B cell (primary cell): ENCODE measurements at places on chromosomes 1 and 21.

- no peaks in the 10 kb centered on the region for H3K36me3 ChIP-seq
- H3K4me1 ChIP-seq: no peaks in the 10 kb centered on the region
- H3K27me3 ChIP-seq: no peaks in the 10 kb centered on the region
- no peak overlapping the region for H3K27ac ChIP-seq
- DNase-seq: no peak
- no peak overlapping the region for H3K4me3 ChIP-seq
Observed at GRCh38 chr1:179677882-179678281, 65.2 kb upstream of the FAM163A start.

DNA sequence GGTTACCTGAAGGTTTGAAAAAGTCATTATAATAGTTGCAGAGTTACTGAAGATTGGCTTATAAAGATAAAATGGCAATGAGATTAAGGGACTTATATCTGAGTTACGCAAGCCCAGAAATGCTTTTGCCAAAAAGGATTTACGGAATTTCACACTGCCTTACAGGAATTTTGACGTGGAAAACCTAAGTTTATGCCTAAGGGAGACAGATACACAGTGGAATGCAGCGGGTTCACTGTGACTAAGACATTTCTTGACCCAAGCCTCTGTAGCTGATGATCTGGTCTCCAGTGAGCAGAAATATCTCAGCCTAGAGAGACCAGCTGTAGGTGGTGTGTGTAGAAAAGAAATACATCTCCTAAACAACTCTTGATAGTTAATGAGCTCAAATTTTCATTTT lies 10.1 kb upstream of the EXO1 start:
- H3K4me3 ChIP-seq: no peak overlapping the region
- peaks cover 11% of the 10 kb centered on the region for H3K4me1 ChIP-seq
- no peak for DNase-seq
- H3K36me3 ChIP-seq: no peaks in the 10 kb centered on the region
- no peak overlapping the region for H3K27ac ChIP-seq

GRCh38 chr21:29610779-29611360 lies 312.1 kb downstream of the BACH1 start:
- no peak overlapping the region for H3K4me3 ChIP-seq
- no peak overlapping the region for H3K27ac ChIP-seq
- no peak for DNase-seq
- H3K36me3 ChIP-seq: no peaks in the 10 kb centered on the region
- H3K4me1 ChIP-seq: no peaks in the 10 kb centered on the region

- no peaks in the 10 kb centered on the region for H3K27me3 ChIP-seq
- H3K36me3 ChIP-seq: peaks cover 10% of the 10 kb centered on the region
- H3K4me3 ChIP-seq: no peak overlapping the region
Observed at GRCh38 chr1:224132901-224133300, 19.0 kb downstream of the FBXO28 start.

DNA sequence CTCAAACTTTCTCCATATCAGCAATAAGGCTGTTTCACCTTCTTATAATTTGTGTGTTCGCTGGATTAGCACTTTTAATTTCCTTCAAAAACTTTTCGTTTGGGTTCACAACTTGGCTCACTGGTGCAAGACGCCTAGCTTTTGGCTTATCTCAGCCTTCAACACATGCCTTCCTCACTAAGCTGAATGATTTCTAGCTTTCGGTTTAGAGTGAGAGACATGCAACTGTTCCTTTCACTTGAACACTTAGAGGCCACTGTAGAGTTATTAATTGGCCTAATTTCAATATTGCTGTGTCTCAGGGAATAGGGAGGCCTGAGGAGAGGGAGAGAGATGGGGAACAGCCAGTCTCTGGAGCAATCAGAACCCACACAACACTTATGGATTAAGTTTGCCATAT lies 41.2 kb upstream of the IFNLR1 start:
- H3K4me3 ChIP-seq: no peak overlapping the region
- DNase-seq: no peak
- H3K27me3 ChIP-seq: no peaks in the 10 kb centered on the region
- H3K36me3 ChIP-seq: no peaks in the 10 kb centered on the region
- H3K27ac ChIP-seq: no peak overlapping the region

- H3K36me3 ChIP-seq: no peaks in the 10 kb centered on the region
- H3K27me3 ChIP-seq: peaks cover 5% of the 10 kb centered on the region
- peaks cover 18% of the 10 kb centered on the region for H3K4me1 ChIP-seq
- DNase-seq: no peak
- no peak overlapping the region for H3K27ac ChIP-seq
- H3K4me3 ChIP-seq: no peak overlapping the region
Observed at GRCh38 chr21:44994047-44994694, 54.3 kb downstream of the SLX9 start.

DNA sequence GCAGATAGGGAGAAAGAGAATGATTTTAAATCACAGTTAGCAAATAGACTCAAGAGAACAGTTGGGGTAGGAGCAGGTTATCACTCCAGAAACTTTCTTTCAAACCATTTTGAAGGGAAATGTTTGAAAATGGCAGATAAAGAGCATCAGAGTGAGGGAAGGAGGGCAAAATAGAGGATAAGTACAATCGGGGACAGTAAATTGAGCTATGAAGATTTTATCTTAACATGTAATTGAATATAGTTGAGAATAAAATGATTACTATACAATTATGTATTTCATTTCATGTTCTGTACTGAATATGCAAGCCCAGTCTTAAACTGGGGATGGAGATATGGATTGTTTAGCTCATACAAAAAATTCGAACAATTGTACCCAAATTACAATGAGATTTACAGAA lies 54.0 kb downstream of the MAP10 start:
- no peaks in the 10 kb centered on the region for H3K36me3 ChIP-seq
- H3K4me3 ChIP-seq: no peak overlapping the region
- no peak overlapping the region for H3K27ac ChIP-seq
- no peaks in the 10 kb centered on the region for H3K27me3 ChIP-seq
- DNase-seq: no peak
- H3K4me1 ChIP-seq: no peaks in the 10 kb centered on the region

GRCh38 chr21:18545908-18546307 lies 142.3 kb upstream of the TMPRSS15 start:
- H3K27me3 ChIP-seq: no peaks in the 10 kb centered on the region
- no peak overlapping the region for H3K27ac ChIP-seq
- no peaks in the 10 kb centered on the region for H3K4me1 ChIP-seq
- no peaks in the 10 kb centered on the region for H3K36me3 ChIP-seq
- H3K4me3 ChIP-seq: no peak overlapping the region
- no peak for DNase-seq
